ENCODE measurements at places on chromosomes 2 and 18.

GRCh38 chr2:37558623-37559022 is 112.8 kb downstream of the CDC42EP3 start:
- DNase-seq: no peak

DNA sequence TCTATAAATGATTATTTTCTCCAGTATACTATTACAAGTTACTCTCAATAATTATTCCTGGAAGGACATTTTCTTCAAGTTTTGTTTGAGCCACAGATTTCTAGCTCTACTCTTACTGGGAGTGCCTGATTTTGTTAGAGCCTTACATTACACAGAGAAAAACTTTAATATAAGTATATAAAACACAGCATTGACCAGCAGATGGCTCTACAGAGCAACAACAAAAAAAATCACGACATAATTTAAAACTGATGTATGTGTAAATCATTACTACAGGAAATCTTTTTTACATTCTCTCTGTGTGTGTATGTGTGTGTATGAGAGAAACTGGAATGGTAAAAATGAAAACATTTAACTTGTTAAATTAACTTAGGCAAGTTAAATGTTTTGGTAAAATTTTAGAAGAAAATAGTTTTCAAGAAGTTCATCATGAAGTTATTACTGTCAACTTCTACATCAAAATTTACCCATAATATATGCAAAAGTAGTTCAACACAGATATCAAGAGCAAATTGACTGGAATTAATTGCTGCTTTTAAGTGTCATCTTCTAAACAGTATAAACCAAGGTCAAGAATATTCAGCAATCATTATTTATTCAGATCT is 103.3 kb downstream of the MDH1 start:
- peak; percentile 62 for DNase-seq

GRCh38 chr18:53134711-53135110 is 794.7 kb downstream of the DCC start:
- no peak for DNase-seq

DNA sequence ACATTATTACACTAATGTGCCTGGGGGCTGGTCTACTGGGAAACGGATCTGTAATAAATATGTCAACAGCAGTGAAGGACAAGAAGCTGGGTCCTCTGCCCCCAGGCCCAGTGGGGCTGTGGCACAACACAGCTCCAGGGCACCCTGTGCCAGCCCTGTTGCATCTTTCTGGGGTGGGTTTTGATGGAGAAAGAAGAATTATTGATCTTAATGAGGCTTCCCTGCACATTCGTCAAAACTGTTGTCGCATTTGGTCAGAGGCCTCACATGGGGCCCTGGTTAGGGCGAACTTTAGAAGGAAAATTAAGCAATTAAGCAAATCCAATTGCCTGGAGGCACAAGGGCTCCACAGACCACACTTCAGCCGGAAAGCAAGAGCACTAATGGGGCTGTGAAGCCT is 30.0 kb upstream of the TWIST2 start:
- no peak for DNase-seq

GRCh38 chr2:107202962-107203591 is 317.1 kb upstream of the ST6GAL2 start:
- no peak for DNase-seq

GRCh38 chr18:75429975-75430374 is 2.5 kb upstream of the SMIM21 start:
- DNase-seq: no peak

DNA sequence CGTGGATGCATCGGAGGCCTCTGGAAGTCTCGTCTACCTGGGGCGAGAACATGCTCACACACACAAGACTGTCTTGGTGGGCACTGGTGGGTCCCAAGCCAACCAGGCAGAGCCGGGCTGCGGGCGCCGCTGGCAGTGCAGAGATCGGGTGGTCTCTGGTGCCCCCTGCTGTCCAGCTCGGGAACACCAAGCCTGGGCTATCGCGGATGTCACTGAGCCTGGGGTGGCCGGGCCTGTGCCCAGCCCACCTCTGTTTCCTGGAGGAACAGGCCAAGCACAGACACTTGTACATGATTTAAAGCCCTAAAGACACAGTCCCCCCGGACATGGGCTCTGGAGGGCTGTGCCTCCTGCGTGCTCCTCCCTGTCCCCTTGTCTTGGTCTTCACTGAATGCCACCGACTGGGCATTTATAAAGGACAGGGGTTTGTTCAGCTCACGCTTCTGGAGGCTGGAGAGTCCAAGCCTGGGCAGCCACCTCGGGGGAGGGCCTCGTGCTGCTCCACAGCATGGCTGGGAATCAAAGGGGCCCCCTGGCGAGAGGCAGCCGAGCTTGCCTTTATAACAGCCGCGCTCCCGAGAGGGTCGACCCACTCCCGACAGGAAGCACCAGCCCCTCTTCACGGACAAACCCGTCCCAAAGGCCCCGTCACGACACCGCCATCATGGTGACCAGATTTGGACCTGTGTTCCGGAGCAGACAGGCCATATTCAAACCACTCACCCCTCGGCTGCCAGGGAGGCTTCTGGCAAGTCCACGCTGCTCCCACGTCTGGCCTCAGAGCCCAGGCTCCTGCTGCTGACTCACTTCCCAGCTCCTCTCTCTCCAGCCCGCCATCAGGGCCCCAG is 3.6 kb upstream of the OTOS start:
- peak; percentile 39 for DNase-seq

DNA sequence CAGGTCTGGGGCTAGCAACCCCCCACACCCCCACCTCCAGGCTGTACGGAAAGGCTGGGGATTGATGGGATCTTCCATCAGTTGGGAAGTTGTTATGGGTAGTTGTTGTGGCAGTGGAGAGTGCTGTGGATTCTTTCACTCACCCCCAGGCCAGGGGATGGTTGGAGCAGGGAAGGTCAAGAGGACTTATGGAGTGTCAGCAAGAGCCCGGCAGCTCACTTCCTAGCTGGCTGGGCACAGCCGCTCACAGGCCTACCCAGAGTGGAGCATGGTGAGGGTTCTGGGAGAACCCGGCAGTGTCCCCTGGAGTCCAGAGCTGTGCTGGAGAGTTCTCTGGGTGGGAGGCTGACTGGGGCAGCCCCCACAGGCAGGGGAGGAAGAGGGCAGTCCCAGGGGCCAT is 122.2 kb downstream of the MSH2 start:
- no peak for DNase-seq

GRCh38 chr2:96527286-96528005 is 9.1 kb upstream of the ARID5A start:
- no peak for DNase-seq

DNA sequence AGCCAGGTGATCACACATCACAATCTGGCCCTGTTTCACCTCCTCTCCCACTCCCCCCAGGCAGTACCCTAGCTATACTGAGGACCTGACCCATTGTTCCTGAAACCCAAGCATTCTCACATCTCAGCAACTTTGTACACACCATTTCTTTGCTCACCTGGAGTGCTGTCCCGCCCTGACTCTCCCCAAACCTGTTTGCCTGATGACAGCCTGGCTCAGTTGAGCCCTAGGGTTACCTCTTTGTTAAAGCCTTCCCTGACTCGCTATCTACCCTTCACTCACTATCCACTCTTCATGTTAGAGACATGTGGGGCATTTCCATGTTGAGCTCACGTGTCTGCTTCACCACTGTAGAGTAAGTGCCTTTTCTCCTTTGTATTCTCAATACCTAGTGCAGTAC is 49.1 kb downstream of the GREB1L start:
- DNase-seq: no peak

- DNase-seq: no peak
These were observed 665.7 kb downstream of the TMEM182 start for GRCh38 chr2:103427567-103427966.

GRCh38 chr18:76323891-76324290 is 171.2 kb downstream of the ZNF516 start:
- DNase-seq: no peak

GRCh38 chr2:104430852-104431251 is 423.1 kb upstream of the POU3F3 start:
- DNase-seq: no peak

DNA sequence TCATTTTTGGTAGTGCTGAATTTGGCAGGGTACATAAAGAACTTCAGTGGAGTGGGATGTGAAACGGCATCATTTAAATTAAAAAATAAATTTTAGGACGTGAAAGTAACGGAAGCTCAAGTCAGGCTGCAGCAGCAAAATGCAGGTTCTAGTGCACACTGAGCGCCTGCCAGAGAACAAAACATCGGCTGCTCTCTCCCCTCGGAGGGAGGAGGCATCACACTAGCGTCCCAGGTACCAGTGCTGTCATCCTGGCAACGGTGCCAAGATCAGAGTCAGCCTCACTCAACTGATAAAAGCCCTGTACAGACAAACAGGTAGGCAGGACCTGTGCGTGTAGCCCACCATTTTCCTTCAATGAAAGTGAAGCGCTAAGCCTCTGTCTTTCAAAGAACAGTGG is 261.5 kb downstream of the PTGR3 start:
- DNase-seq: no peak

GRCh38 chr18:79403723-79404566 is 8.2 kb downstream of the NFATC1 start:
- DNase-seq: no peak

DNA sequence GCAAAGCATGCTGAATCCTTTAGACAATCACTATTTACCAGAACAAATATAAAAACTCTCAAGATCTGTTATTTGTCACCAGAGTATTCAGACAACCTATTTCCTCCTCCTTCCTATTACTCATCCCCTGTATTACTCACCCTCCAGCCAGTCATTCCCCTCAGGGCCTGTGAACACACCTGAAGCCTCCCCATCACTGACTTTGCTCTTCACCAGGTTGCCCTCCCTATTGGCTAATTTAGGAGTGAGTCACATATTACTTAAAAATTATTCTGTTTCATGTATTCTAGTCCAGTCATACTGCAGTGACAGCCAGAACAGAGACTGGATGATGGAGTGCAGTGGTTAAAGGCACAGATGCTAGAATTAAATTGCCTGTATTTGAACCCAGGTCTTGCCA is 3.7 kb upstream of the ATG16L1 start:
- DNase-seq: peak; percentile 89

DNA sequence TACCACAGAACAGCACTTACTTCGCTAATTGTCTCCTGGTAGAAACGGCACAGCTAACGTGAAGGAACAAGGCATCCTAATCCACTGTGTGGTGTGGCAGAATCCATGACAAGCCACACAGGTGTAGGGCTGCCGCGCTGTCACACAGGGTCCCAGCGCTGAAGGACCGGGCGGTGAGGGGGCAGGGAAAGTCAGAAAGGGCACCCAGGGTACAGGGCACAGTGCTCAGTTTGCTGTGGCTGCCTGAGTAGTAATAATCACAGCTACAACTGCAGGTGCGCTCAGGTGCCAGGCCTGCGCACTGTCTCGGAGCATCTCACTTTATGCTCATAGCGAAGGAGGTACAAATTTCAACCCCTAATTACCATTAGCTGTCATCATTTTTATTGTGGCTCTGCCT is 55.2 kb upstream of the CAB39 start:
- DNase-seq: no peak

GRCh38 chr2:152376385-152376784 is 41.4 kb downstream of the FMNL2 start:
- DNase-seq: no peak

DNA sequence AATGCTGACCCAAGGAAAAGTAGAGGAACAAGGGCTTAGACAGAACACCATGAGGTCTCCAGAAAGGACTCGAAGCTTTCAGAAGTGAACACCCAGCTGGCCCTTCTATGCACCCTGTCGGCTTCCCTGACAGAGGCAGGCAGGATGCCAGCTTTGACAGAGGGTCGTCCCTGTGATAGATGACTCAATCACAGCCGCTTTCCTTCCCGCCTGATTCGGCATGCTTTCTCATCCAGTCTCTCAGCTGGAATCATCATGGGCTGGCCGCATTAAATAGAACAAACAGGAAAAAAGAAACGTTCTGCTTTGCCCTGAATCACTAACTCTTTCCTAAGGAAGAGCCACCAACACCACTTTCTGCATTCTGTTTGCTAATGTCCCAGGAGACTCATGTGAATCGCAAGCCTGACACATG is 140.3 kb upstream of the RAB12 start:
- no peak for DNase-seq

DNA sequence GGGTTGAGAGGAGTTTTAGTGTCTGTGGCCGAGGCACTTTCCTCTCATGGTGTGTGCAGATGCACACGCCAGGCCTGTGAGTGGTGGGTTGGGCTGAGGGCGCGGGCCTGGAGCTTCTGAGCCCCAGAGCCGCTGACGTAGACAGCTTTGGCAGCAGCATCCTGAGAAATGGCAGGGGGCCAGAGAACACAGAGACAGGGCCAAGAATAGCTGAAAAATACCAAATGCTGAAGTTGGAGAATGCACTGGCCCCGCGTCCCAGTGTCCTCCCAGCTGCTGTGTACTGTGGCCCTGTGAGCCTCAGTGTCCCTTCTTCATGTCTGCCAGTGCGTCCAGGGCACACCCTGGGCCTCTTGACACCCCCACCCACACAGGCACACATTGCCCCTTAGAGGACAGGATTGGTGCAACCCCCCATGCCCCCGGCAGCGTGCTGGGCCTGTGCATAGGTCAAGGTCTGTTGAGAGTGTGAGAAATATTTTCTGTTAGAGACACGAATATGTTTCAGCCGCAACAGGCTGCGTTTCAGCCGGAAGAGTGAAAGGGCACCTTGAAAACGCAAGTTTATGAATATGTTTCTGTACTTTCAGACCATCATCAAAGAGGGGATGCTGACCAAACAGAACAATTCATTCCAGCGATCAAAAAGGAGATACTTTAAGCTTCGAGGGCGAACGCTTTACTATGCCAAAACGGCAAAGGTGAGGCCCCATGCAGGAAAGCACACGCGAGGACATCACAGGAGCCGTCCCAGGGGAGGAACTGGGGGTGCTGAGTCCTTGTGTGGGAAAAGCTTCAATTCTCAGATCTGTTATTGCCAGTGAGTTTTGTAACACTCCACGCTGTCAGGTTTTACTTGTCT is 33.6 kb downstream of the DGKD start:
- DNase-seq: peak; percentile 88

DNA sequence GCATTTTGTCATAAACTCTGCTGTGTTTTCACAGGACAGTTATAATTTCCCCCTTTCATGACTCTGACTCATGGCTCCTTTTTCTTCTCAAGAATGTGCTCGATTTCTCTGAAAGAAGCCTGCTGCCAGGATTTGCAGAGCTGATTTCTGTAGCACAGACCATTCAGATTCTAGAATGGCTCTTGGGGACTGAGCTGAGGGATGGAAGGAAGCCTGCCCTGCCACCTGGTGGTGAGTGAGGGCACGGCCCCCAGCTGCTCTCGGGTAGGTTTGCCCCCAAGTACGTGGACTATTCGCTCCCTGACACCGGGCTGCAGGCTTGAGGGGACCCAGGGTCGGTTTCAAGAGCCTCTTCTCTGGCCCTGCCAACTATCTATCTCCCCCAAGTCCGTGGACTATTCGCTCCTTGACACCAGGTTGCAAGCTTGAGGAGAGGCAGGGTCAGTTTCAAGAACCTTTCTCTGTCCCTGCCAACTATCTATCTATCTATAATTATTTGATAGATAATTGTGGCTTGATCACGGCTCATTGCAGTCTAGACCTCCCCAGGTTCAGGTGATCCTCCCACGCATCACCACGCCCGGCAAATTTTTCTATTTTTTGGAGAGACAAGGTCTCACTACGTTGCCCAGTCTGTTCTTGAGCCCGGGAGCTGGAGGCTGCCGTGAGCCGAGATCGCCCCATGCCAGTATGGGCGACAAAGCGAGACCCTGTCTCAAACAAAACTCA is 1.4 kb upstream of the SMYD5 start:
- peak; percentile 92 for DNase-seq

Data from A549 (cell line).